GM23248 (cell line): ENCODE measurements at places on chromosomes 3 and 15. TPM values are rescaled to one million over a fixed set of nuclear protein-coding genes. Genes with fewer than 3 reads are reported as not detected.

- DNase-seq = peak; percentile 42
Observed at GRCh38 chr3:122030381-122031122, 8.5 kb upstream of the ILDR1 start.

GRCh38 chr3:10259798-10260197 is 11.5 kb downstream of the TATDN2 start:
- no peak for DNase-seq

DNA sequence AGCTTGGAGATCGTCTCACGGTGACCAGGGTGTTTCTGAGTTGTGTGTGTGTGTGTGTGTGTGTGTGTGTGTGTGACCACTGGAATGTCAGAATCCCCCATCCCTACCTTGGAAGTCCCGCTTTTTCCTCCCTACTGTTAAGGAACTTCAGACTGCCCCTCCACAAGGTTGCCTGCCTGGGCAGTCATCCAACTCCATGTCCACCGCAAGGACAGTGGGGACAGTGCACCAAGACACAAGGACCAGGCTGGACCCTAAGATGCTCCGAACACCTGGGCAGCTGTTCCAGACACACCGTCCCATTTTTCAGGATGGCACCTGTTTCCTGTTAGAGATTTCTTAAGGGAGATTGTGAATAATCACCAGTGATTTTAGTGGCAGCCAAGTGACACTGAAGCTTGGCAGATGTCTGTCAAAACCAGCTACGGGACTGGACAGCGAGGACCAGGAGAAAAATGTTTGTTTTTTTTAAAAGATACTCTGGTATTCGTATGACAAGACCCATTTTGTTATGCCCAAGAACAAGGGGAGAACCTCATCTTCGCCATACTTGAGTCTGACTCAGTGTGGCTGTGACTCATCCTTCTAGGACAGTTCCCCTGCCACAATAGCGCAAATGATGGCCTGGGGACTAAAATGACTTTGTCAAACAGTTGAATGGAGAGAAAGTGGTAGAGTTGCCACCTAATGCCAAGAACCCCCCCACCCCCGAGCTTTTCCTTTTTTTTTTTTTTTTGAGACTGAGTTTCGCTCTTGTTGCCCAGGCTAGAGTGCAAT is 15.5 kb downstream of the PAQR9 start:
- DNase-seq = peak; percentile 67

DNA sequence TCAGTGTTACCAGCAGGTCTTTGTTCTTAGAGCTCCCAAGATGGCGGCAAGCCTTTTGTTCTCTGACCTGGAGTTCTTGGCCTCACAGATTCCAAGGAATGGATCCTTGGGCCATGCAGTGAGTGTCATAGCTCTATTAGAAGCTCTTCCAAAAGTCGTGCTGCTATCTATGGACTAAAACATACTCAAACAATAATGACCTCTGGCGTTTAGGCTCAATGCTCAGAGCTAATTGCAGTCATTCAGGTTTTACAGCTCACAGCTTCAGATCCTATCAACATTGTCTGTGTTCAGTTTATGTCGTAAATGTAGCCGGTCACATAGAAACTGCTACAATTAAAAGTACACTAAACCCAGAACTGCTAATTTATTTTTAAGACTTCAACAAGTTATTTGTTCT is 22.2 kb downstream of the CCRL2 start:
- DNase-seq = no peak

DNA sequence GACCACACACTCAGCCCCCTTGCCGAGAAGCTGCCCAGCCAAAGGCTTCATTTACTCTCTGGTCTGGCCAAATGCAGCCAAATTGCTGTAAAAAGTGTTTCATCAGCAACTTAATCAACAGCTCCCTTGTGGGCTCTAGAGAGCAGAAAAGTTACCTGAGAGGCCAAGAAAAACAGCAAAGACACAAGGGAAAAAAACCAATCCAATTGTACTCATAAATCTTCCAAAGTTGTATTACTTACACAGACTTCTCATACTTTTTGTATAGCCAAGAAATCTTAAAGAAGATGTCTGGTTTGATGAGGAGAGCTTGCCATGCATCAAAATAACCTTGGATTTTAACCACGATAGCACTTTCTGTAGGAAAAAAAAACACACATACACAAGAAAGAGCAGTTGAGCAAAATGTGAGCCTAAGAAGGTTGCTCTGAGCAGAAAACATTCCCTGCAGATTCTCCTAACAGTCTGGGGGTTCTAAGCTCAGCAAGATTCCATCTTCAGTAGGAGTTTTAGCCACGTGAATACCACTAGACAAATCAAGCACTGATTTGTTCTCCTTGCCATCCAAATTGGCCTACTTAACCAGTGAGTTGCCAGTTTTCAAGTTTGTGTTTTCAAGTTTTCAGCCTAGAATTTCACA is 120.0 kb downstream of the CYP19A1 start:
- DNase-seq = no peak

- peak; percentile 90 for DNase-seq
Observed at GRCh38 chr15:39362821-39363561, 217.9 kb upstream of the THBS1 start.

Gene KNG1
- not detected in 2 replicates for total RNA-seq

Gene CLDN11
- 81.9 and 95.9 TPM in 2 replicates for total RNA-seq

Gene SH2D7
- total RNA-seq = not detected in 2 replicates
